Aorta (tissue), 5 donors: ENCODE measurements at places on chromosomes 13 and 19. TPM values are rescaled to one million over a fixed set of nuclear protein-coding genes. Genes with fewer than 3 reads are reported as not detected.
A peak's percentile ranks its signal among the peaks of the same experiment; 100 is the strongest.

Gene SHISA7
- not detected for total RNA-seq

Gene TNFSF9
- total RNA-seq, result 1.6 TPM

Gene ZNF506
- 37.7 TPM for total RNA-seq

Gene ATXN8OS
- not detected for total RNA-seq

Gene PDCD5
- total RNA-seq, result 71.2 TPM

Gene TBC1D17
- 41.1 TPM for total RNA-seq

Gene CASP14
- not detected for total RNA-seq

Gene CERS1
- total RNA-seq, result 0.49 TPM

GRCh38 chr19:49677901-49678674 is 1.0 kb downstream of the PRMT1 start:
- no peaks in the 10 kb centered on the region for H3K27me3 ChIP-seq
- H3K27ac ChIP-seq, result no peak overlapping the region
- H3K4me3 ChIP-seq, result peak overlapping the region; percentile 69
- H3K36me3 ChIP-seq, result peaks cover 2% of the 10 kb centered on the region

DNA sequence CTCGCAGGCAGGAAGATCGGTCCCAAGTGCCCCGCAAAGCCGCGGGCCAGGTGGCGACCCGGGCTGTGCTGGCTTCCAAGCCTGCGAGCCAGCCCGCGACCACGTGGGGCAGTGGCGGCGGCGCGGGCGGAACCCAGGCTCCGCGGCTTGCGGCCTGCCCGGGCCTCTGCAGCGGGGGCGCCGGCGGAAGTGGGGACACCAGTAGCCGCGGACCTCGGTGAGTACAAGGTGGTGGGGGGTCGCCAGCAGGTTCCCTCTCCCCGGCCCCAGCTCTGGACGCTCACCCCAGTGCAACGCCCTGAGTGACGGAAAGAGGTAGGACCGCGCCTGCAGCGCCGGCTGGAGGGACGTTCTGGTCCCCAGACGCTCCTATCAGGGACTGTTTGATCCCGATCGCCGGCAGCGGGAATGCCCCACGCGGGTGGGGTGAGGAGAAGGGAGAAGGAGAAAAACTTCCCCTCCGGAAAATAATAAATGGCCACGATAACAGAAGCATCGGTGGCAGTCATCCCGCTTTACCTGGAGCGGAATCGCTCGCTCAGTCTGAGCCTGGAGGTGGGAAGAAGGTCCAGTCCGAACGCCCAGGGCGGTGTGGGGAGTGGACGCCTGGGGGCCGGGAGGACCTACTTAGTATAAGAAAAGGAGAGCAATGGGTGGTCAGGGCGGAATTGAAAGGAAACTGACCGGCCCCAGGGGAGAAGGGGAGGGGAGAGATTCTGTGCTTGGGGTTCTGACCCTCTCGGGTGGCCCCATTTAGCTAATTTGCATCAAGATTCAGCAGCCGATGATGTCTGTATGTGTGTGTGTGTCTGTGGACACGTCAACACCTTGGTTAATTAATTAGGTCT is at the start of gene GEMIN7:
GEMIN7 (plus strand) TSS at position 198 of the 848 bp plus-strand sequence. CDS start 10,855 bp downstream, outside the sequence.
- H3K4me1 ChIP-seq, result no peaks in the 10 kb centered on the region
- no peaks in the 10 kb centered on the region for H3K36me3 ChIP-seq
- H3K27ac ChIP-seq, result no peak within 1 kb of the TSS
- peak; percentile 91 for DNase-seq

DNA sequence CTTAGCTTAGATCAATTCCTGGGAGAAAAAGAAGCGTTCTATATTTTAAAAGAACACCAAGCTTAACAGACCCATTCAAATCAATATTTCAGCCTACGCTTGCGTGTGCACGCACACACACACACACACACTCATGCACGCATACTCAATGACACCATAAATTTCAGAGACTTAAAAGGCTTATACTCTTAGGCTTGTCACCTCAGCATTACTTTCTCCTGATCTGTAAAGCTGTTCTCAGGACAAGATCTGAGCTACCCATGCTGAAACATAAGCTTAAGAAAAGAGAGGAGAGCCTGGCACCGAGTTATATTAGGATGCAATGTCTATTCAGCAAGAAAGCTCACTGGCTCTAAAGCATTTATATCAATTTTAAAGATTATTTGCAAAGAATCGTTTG is 368.5 kb downstream of the FGF14 start:
- no peaks in the 10 kb centered on the region for H3K4me1 ChIP-seq
- H3K4me3 ChIP-seq, result no peak overlapping the region
- DNase-seq, result no peak
- no peaks in the 10 kb centered on the region for H3K27me3 ChIP-seq
- H3K27ac ChIP-seq, result no peak overlapping the region
- H3K36me3 ChIP-seq, result no peaks in the 10 kb centered on the region

- no peaks in the 10 kb centered on the region for H3K4me1 ChIP-seq
- H3K27me3 ChIP-seq, result no peaks in the 10 kb centered on the region
- no peak overlapping the region for H3K27ac ChIP-seq
- no peak overlapping the region for H3K4me3 ChIP-seq
These were observed 152.5 kb downstream of the GGACT start for GRCh38 chr13:100436099-100436498.

GRCh38 chr13:24251525-24251924 is 57.9 kb upstream of the C1QTNF9 start:
- H3K36me3 ChIP-seq, result no peaks in the 10 kb centered on the region
- DNase-seq, result peak; percentile 54
- H3K27me3 ChIP-seq, result no peaks in the 10 kb centered on the region
- H3K27ac ChIP-seq, result no peak overlapping the region
- no peaks in the 10 kb centered on the region for H3K4me1 ChIP-seq

- H3K27me3 ChIP-seq, result no peaks in the 10 kb centered on the region
- H3K27ac ChIP-seq, result no peak overlapping the region
- DNase-seq, result no peak
- H3K4me3 ChIP-seq, result no peak overlapping the region
These were observed 22.1 kb downstream of the VPS36 start for GRCh38 chr13:52428295-52428694.

DNA sequence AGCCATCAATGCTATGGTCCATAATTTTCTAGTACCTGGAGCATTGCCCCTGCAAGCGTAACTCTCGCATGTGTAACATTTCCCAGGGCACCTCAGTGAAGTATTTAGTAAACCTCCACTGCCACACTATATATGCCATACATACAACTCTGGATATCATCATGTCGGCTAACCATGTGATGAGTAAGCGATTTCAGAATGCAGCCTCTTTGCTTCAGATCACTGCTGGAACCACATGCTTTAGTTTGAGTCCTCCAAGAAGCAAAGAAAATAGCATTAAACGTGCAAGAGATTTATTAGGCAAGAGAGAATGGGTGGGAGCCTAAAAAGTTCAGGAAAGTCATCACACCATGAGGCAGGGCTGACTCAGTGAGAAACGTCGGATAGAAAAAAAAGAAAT is 635.6 kb upstream of the SLITRK5 start:
- no peak overlapping the region for H3K4me3 ChIP-seq
- H3K27ac ChIP-seq, result no peak overlapping the region
- DNase-seq, result no peak

DNA sequence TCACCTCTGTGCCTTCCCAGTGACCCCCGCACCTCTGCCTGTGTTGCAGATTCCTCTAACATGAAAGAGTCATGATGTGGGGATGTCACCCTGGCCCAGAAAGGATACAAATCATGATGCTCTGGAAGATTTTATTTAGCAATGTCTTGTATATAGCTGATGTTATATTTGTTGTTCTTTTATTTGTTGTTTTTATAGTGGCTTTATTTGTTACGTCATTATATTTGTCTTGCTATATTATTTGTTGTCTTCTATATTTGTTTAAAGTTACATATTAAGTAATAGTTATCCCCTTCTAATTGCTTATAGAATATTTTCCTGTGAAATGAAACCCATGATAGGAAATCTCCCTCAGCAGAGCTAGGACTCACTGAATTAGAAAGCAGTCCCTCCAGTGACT is 1149.2 kb downstream of the UQCRFS1 start:
- no peak overlapping the region for H3K27ac ChIP-seq
- no peak for DNase-seq
- H3K4me3 ChIP-seq, result no peak overlapping the region
- H3K27me3 ChIP-seq, result no peaks in the 10 kb centered on the region

DNA sequence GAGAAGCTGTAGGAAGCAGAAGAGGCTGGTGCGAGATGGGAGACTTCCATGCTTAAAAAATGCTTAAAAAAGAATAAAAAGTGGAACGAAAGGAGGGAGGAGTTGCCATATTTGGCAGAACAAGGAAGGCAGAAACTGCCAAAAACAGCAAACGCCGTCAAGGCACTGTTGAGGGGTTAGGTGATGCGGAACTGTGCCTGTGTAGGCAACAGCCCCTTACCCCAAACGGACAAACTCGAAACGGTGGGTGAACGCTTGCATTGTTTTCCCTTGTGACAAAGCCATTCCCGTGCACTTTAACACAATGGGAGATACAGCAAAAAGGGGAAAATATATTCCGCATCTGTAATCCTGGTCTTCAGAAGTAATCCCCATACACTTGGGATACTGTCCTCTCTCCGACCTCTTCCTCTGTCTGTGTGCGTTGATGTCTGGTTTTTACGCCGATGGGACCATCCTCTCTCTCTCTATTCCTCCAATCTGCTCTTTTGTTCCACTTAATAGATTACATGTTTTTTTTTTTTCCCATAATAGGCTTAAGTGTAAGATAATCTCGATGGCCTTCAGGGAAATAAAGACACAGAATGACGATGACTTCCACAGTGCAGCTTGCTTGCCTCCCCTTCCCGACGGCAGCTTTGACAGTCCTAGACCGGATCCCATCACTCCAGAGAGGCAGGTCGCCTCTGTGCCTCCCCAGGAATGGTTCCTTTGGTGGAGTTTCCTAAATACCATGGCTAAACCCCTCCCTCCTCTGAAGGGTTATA is 132.7 kb upstream of the RNF113B start:
- H3K4me3 ChIP-seq, result no peak overlapping the region
- H3K27me3 ChIP-seq, result no peaks in the 10 kb centered on the region
- no peaks in the 10 kb centered on the region for H3K36me3 ChIP-seq
- H3K4me1 ChIP-seq, result no peaks in the 10 kb centered on the region

DNA sequence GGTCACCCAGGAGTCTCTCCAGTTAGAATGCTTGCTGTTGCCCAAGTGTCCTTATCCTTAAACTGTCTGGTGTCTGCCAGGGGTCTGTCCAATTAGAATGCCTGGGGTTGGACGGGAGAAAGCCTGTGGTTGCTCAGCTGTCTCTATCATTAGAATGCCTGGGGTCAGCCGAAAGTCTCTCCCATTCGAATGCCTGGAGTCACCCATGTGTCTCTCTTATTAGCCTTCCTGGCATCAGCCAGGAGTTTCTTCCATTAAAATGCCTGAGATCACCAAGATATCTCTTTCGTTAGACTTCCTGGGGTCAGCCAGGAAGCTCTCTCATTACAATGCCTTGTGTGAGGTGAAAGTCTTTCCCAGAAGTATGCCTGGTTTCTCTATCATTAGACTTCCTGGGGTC is 1521.0 kb downstream of the UQCRFS1 start:
- no peaks in the 10 kb centered on the region for H3K36me3 ChIP-seq
- no peaks in the 10 kb centered on the region for H3K4me1 ChIP-seq
- H3K27me3 ChIP-seq, result no peaks in the 10 kb centered on the region
- H3K27ac ChIP-seq, result no peak overlapping the region
- no peak for DNase-seq

DNA sequence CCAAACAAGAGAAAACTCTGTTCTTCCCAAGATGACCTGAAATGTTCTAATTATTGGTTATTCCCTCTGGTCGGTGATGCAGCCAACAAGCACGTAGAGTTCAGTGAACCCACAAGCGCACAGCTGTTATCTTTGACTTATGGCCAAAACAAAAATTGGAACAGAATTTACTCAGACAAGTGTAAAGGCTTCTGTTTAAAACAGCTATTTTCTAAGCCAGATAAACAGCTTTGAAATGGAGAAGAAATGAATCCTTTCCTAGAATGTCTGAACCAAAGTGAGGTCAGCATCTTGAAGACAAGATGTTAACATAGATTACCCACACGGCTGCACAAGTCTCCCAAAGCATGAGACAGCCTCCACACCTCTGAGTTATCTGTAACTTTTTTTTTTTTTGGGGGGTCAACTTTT is 669.2 kb downstream of the DIAPH3 start:
- no peaks in the 10 kb centered on the region for H3K36me3 ChIP-seq
- peaks cover 5% of the 10 kb centered on the region for H3K4me1 ChIP-seq
- DNase-seq, result no peak
- H3K4me3 ChIP-seq, result no peak overlapping the region
- no peaks in the 10 kb centered on the region for H3K27me3 ChIP-seq

GRCh38 chr19:3780786-3781304 is 5.3 kb downstream of the MATK start:
- H3K36me3 ChIP-seq, result no peaks in the 10 kb centered on the region
- H3K27me3 ChIP-seq, result peaks cover 2% of the 10 kb centered on the region
- no peak overlapping the region for H3K4me3 ChIP-seq

- H3K36me3 ChIP-seq, result no peaks in the 10 kb centered on the region
- no peaks in the 10 kb centered on the region for H3K4me1 ChIP-seq
- no peak for DNase-seq
- H3K27ac ChIP-seq, result no peak overlapping the region
- H3K27me3 ChIP-seq, result no peaks in the 10 kb centered on the region
These were observed 13.3 kb downstream of the VSTM2B start for GRCh38 chr19:29539131-29539530.

GRCh38 chr19:7360393-7360984 is 11.8 kb downstream of the ARHGEF18 start:
- no peak overlapping the region for H3K27ac ChIP-seq
- no peaks in the 10 kb centered on the region for H3K36me3 ChIP-seq
- DNase-seq, result peak; percentile 41
- no peaks in the 10 kb centered on the region for H3K27me3 ChIP-seq

- H3K4me1 ChIP-seq, result no peaks in the 10 kb centered on the region
- H3K4me3 ChIP-seq, result no peak overlapping the region
- no peak for DNase-seq
- no peaks in the 10 kb centered on the region for H3K27me3 ChIP-seq
These were observed 1344.6 kb downstream of the OLFM4 start for GRCh38 chr13:54373211-54373610.

- H3K36me3 ChIP-seq, result no peaks in the 10 kb centered on the region
- H3K4me1 ChIP-seq, result no peaks in the 10 kb centered on the region
- H3K4me3 ChIP-seq, result no peak within 1 kb of the TSS
- no peak for DNase-seq
- H3K27me3 ChIP-seq, result no peaks in the 10 kb centered on the region
These were observed at the start of gene MAST1 for GRCh38 chr19:12838182-12838885. Gene MAST1, plus strand, starts transcription at chr19:12838515. Its CDS starts 58 bp downstream, at chr19:12838573.

DNA sequence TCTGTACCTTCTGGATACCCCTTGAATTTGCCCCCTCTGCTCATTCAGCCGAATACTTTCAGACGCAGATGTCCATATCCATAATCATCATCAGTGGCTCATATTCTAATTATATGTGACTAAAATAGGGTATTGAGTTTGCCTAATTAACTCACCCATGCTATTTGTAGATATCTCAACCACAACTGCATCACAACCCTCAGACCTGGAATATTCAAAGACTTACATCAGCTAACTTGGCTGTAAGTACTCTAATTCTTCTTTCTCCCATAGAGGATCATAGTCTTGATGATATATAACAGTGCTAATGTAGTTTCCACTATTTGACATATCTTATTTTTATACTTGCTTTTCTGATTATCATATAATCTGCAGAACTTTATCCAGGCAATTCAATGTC is 35.8 kb downstream of the RXFP2 start:
- no peaks in the 10 kb centered on the region for H3K36me3 ChIP-seq
- peaks cover 3% of the 10 kb centered on the region for H3K4me1 ChIP-seq
- no peak overlapping the region for H3K4me3 ChIP-seq
- peak overlapping the region; percentile 86 for H3K27ac ChIP-seq
- no peaks in the 10 kb centered on the region for H3K27me3 ChIP-seq
